ENCODE measurements at places on chromosomes 6 and 20.

GRCh38 chr6:131979515-131980337 is 28.6 kb upstream of the CCN2 start:
- peak; percentile 93 for DNase-seq

- DNase-seq, result no peak
These were observed 87.4 kb upstream of the SHLD1 start for GRCh38 chr20:5662769-5663168.

- no peak for DNase-seq
These were observed 288.4 kb upstream of the TSHZ2 start for GRCh38 chr20:52683761-52684160.

- DNase-seq, result no peak
These were observed 179.8 kb downstream of the GMPR start for GRCh38 chr6:16418151-16418550.

- DNase-seq, result no peak
These were observed 280.8 kb downstream of the FOXA2 start for GRCh38 chr20:22303523-22303922.

DNA sequence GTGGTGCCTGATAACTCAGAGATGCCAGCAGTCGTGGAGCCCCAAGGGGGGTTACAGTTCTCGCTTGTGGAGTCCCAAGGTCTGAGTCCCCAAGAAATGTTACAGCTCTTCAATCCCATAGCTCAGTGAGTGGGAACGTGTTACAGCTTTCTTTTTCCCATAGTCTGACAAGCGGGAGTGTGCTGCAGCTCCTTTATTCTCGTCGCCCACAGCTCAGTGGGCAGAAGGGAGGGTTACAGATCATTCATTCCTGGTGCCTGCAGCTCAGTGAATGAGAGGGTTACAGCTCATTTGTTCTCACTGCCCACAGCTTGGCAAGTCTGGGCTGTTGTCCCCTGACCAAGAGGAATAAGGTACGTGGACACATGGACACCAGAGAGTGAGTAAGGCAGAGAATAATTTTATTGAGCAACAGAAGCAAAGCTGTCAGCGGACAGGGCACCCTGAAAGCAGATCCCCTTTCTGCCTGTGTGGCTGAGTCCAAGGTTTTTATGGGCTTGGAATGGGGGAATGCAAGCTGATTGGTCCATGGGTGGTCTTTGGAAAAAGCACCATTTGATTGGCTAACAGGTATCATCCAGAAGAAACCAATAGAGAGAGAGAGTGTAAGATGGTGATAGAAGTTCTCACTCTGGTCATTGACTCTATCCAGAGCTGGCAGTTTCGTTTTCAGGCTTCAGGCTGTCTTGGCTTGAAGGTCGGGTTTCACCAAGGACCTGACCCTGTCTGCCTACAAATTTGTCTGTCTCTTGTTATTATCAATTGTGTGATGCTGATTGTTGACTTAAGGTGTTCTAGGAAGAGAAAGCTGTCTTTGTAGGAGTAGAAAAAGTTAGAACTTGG is 16.4 kb downstream of the RNF217 start:
- no peak for DNase-seq

DNA sequence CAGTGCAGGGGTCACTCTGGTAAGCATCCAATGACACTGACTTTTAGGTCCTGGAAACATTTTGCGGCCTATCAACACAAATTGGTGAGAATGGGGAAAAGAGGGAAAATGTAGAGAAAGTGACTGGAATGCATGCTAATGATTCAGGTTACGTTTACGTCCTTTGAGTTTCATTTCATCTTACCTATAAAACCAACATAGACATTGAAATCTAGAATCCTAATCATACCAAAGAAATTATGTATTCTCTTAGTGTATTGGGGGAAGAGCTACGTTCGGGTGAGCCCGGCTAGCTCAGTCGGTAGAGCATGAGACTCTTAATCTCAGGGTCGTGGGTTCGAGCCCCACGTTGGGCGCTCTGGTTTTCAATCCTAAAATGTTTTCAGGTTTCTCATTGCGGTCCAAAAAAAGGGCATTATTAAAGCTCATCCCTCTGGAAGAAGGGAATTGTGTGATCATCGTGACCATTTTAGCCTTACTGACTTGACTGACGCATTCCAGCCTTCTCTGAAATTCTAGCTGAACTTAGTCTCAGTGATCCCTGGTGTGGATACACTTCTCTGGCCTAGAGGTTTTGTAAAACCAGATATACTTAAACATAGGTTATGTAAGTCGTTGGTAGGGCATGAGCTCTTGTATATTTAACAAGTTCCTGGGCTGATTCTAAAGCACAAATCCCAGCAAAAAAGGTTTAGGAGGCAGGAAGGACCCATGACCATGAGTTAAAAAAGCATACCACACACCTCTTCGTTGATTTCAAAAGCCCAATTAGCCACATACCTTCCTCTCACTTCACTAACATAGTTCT is 18.3 kb downstream of the HMGN4 start:
- DNase-seq, result peak; percentile 96

DNA sequence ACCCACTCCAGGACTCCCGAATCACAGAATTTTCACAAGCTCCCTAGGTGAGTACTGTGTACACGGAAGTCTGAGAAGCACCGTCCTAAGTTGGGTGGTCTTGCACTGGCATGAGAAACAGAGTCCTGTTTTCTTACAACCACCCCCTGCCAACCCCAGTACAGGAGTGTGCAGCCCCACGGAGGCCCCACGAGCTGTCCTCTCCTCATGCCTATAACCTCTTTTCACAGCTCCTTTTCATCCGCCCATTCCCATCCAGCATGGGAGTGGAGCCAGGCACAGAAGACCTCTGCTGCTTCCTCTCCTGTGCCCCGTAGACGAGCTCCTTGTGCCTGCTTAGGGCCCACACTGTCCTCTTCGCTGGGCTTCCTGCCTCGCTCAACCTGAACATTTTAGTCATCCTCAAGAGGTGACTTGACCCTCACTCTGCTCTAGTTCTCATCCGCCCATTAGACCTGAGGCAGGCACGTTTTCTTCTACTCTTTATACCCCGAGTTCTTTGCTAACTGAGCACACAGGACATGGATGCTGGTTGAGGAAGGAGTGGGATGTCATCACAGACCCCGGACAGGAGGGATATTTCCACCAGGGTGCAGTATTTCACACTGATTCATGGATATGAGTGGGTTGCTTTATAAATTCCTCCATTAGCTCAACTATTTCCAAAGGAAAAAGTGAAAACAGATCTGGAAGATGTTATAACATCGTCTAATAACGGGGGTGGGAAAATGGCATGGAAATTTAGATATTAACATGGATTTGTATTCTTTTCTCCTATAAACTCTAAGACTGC is 160.5 kb downstream of the TTLL2 start:
- no peak for DNase-seq

GRCh38 chr6:31534011-31534410 is 5.2 kb downstream of the MCCD1 start:
- no peak for DNase-seq

DNA sequence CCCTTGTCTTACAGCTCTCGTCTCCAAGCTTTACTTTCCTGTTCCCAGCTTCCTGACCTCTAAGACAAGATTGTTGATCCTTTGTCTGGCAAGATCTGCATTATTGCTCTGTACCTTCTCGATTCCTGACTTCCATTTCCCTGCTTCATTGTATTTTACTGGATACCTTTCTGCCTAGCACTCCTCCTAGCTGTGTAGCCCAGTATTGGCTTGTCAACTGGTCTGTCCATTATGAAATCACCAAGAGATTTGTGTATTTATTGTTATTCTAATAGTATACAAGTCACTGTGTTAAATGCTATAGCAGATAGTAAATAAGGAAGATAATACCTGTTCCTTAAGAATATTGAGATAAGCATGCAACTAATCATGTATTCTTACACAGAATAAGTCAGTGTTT is 305.4 kb downstream of the CDKAL1 start:
- no peak for DNase-seq

- DNase-seq, result peak; percentile 97
These were observed 219.2 kb upstream of the SGK1 start for GRCh38 chr6:134537146-134537555.

GRCh38 chr6:169665289-169665688 is 36.5 kb downstream of the WDR27 start:
- DNase-seq, result no peak

- no peak for DNase-seq
These were observed 29.8 kb downstream of the AIG1 start for GRCh38 chr6:143090314-143091044.
